Vagina (tissue), 2 donors: ENCODE measurements at places on chromosomes 7 and 10. TPM values are rescaled to one million over a fixed set of nuclear protein-coding genes. Genes with fewer than 3 reads are reported as not detected.

GRCh38 chr10:89683883-89684282, 17.5 kb upstream of the KIF20B start:
- no peak overlapping the region for H3K4me3 ChIP-seq
- H3K4me1 ChIP-seq = no peaks in the 10 kb centered on the region
- no peak for DNase-seq
- no peaks in the 10 kb centered on the region for H3K36me3 ChIP-seq
- no peaks in the 10 kb centered on the region for H3K27me3 ChIP-seq

The SPDYE2 gene
- total RNA-seq = not detected

GRCh38 chr7:29970158-29970557, 19.4 kb downstream of the SCRN1 start:
- no peaks in the 10 kb centered on the region for H3K27me3 ChIP-seq
- H3K4me3 ChIP-seq = no peak overlapping the region
- no peak overlapping the region for H3K27ac ChIP-seq
- H3K4me1 ChIP-seq = peaks cover 18% of the 10 kb centered on the region

DNA sequence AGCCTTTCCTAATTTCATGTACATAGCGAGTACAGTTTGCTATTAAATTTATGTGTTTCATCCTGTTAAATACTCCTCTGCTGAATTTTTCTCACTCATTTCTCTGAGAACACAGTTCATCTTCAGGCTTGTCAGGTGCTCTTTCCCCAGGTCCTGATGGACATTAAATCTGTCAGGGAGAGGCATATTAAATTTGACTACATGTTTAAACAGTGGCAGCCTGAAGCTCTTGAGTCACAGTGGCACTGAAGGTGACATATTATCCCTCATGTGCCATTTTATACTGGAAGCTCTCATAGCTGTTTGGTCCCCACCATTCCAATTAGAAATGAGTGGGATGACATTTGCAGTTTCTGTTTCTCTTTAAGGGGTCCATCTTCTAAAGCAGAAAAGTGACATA, 1089.6 kb upstream of the SORCS1 start:
- H3K4me3 ChIP-seq = no peak overlapping the region
- no peaks in the 10 kb centered on the region for H3K27me3 ChIP-seq
- no peak for DNase-seq
- no peaks in the 10 kb centered on the region for H3K36me3 ChIP-seq
- no peak overlapping the region for H3K27ac ChIP-seq

DNA sequence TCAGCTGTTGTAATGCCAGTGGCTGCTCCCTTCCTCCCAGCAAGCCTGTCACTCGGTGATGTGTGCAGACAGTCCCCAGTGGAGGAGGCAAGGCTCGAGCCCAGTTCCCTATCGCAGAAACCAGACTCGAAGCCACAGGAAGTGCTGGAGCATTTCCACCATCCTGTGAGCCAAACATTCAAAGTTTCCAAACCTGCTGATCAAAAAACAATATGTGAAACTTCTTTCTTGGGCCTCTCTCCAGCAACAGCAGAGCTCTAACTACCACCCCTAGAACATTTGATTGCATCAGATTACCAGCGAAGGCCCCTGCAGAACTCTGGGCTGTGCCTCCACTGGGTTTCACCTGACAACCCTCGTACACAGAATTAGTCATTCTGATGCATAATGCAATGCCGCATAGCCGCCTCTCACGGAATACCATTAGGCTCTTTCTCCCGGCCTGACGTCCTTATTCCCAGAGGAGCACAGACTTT, 94.0 kb downstream of the ELMO1 start:
- peaks cover 27% of the 10 kb centered on the region for H3K4me1 ChIP-seq
- H3K27ac ChIP-seq = peak overlapping the region; percentile 68
- H3K4me3 ChIP-seq = no peak overlapping the region
